ENCODE measurements at places on chromosomes 3 and 15. TPM values are rescaled to one million over a fixed set of nuclear protein-coding genes. Genes with fewer than 3 reads are reported as not detected.

The CCDC191 gene
- 1.4 TPM for total RNA-seq

The WDR48 gene
- 20.8 TPM for total RNA-seq

The RASL12 gene
- total RNA-seq: 0.13 TPM

The LSMEM2 gene
- 0.10 TPM for total RNA-seq

The CADPS gene
- total RNA-seq: not detected

The NTRK3 gene
- 24.0 TPM for total RNA-seq

The IREB2 gene
- total RNA-seq: 46.8 TPM

The AMIGO3 gene
- total RNA-seq: 1.2 TPM

Data from A549 treated with Hydrocortisone at 1 μM for 4 hours (cell line).